ENCODE measurements at places on chromosomes 7 and 10.

DNA sequence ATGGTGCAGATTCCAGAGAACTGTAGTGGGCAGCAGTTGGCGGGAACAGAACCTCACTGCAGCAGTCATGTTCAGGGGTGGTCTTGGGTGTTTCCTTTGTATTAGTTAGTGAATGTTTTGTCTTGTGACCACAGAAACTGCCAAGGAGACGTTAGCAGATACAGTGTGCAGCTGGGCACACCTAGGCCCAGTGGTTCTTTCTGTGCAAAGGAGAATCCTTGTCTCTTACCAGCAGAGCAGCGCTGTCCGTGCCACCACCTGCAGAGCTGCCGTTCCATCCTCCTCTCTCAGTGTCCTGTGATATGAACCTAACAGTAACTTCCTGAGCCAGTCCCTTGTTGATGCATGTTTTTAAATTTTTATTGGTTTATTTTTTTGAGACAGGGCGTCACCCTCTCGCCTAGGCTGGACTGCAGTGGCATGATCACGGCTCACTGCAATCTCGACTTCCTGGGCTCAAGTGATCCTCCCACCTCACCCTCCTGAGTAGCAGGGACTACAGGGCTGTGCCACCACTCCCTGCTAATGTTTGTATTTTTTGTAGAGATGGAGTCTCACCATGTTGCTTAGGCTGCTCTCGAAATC, 60.6 kb downstream of the WDR37 start:
- DNase-seq = no peak

DNA sequence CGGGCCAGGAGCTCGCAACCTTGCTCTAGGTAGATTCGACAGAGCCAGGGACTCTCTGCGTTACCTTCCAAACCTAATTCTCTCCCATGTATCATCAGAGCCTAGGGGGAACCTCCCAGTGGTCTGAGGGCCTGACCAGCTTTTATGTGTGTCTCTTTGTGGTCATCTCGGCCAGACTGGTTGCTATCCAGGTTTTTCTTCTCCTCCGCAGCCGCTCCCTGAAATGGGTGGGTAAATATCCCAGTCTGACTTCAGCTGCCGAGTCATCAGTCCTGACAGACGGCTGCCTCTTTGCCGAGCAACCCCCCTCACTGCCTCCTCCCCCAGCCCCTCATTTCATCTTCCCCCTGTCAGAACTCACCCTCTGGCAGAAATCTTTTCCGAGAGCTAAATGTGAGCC, 578.1 kb downstream of the LRMDA start:
- no peak for DNase-seq

GRCh38 chr10:33005322-33006301, 47.6 kb upstream of the ITGB1 start:
- no peak for DNase-seq

GRCh38 chr7:35652124-35652523, 42.8 kb downstream of the HERPUD2 start:
- no peak for DNase-seq

DNA sequence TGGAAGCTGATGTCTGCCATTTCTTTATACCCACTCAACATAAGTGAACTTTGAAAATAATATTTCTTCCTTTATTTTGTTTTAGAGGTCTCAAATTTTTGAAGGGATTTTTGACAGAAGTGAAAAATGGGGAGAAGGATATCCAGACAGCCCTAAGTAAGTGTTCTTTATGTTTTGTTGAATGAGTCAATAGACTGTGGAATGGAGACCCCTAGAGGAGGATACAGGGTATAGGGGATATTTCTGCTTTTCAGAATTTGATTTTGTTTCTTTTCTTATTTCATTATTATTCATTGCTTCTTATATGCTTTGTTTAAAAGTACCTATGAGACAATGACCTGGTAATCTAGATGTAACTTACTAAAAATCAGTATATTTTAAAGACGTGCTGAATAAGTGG, 34.4 kb downstream of the PLEKHA8 start:
- no peak for DNase-seq

DNA sequence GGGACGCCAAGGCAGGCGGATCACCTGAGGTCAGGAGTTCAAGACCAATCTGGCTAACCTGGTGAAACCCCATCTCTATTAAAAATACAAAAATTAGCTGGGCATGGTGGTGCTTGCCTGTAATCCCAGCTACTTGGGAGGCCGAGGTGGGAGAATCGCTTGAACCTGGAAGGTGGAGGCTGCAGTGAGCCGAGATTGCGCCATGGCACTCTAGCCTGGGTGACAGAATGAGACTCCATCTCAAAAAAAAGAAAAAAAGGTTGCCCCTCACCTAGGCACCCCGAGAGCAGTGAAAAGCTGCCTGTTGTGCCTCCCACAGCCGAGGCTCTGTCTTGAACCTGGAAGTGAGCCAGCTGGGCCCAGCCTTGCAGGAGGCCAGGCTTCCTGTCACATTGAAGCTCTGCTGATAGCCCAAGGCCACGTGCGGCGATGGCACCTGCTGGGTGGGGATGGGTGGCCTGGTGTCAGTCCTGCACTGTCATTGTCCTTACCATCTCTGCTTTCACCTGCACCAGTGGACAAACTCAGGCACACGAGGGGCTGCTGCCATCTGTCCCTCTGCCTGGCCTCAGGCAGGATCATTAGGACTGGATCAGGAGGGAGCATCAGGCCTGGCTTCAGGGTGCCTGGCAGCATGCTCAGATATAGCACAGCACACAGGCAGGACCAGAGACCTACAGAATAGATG, 37.8 kb downstream of the DNAJB12 start:
- no peak for DNase-seq

GRCh38 chr10:91974960-91975359, 51.4 kb downstream of the BTAF1 start:
- DNase-seq = no peak

- DNase-seq = no peak
Measured at GRCh38 chr7:151187409-151188251, 580 bp upstream of the ASB10 start.

DNA sequence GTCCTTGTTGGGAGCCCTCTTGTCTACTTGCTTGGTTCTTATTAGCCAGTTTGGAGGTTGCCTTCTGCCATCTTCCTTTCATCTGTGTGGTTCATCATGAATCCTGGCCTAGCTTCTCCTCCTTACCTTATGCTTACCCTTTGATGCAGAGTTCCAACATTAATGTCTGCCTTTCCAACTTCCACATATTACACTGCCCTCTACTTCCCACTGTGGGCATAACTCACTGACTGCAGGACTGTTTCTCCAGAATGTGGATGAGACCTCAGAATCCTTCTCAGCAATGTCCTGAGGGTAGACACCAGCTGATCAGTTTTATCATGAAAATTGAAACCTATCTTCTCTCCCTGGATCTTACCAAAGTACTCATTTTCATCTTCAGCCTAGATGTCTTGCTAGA, 491.0 kb downstream of the LRMDA start:
- no peak for DNase-seq

DNA sequence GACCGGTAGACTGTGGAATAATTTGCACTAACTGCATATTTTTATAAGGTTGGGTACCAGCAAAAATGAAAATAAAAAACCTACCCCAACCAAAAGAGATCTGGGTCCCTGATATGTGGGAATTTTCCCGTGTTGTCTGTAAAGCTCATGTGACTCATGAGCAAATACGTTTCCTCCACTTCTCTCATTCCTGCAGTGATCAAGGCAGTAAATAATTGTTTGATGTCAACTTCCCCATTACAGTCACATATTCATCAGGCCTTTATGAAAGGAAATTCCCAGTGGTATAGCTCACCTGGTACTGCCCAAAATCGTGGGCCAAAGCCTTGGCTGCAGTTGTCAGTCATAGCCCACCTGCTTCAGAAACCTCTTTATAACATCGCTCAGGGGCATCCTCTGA, 166.0 kb upstream of the ANK3 start:
- DNase-seq = no peak

DNA sequence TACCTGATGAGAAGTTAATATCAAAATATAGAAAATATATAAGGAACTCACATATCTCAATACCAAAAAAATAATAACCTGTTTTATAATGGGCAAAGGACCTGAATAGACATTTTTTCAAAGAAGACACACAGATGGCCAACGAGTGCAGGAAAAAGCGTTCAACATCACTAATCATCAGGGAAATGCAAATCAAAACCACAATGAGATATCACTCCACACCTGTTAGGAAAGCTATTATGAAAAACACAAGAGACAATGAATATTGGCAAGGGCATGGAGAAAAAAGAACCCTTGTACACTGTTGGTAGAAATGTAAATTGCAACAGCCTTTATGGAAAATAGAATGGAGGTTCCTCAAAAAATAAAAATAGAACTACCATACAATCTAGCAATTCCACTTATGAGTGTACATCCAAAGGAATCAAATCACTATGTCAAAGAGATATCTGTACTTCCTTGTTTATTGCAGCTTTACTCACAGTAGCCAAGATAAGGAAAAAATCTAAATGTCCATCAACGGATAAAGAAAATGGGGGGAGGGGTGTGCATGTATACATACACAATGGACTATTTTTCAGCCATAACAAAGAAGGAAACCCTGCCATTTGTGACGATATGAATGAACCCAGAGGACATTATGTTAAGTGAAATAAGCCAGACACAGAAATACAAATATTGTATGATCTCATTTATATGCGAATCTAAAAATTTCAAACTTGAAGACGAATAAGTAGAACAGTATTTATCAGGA, 3.6 kb upstream of the ALOX5 start:
- no peak for DNase-seq

GRCh38 chr7:83930262-83930661, 264.3 kb downstream of the SEMA3A start:
- no peak for DNase-seq

- DNase-seq = no peak
Measured at GRCh38 chr7:15209429-15209828, 306.9 kb upstream of the DGKB start.

GRCh38 chr10:63323701-63324494, 141.9 kb downstream of the JMJD1C start:
- DNase-seq = no peak

- DNase-seq = no peak
Measured at GRCh38 chr10:273088-273487, 137.8 kb downstream of the ZMYND11 start.

GRCh38 chr7:48734695-48735406, 189.5 kb upstream of the CDC14C start:
- DNase-seq = no peak

DNA sequence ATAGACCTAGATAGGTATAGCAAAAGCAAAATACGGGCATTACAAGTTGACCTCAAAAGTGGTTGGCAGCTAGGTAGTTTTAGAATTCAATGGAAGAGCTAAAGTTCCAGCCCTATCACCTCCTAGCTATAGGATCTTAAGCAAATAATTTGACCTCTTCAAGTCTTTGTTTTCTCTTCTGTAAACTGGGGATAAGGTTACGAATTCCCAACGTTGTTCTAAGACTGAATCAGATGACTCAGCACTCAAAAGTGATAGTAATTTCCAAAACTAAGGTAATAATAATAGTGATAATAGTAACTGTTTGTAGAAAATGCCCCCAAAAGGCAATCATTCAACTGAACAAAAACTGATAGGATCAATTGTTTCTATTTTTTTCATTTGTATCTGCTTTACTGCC, 445.2 kb downstream of the KCNMA1 start:
- DNase-seq = no peak
